ENCODE measurements at places on chromosomes 7 and 10.

GRCh38 chr7:135855846-135856245 lies 107.2 kb upstream of the FAM180A start:
- DNase-seq, result no peak

DNA sequence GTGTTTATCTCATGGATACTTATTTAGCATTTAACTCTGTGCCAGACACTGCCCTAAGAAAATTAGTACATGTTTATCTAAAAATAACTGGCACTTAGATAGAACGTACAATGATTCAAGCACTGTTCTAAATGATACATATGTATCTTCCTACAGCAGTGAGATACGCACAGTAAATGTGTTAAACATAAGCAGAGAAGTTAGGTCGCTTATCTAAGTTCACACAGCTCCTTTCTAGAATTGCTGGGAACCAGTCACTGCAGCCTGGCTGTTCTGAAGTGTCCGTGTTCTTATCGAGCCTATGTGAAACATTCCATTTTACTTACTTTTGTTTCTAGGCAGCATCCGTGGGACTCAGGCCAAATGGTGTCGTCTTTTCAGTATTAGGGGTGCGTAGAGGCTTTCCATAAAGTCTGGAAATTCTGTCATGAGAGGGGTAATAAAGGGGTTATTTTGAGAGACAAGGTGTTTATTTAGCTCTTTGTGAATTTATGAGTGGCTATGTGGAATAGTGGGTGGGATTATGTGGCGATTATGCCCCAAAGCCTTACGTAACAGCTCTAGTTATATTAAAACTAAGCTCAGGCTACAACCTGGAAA lies 186.9 kb downstream of the SND1 start:
- no peak for DNase-seq

- no peak for DNase-seq
These were observed 167.0 kb upstream of the CDK1 start for GRCh38 chr10:60611291-60611747.

- no peak for DNase-seq
These were observed 30.7 kb downstream of the ST8SIA6 start for GRCh38 chr10:17423632-17424186.

DNA sequence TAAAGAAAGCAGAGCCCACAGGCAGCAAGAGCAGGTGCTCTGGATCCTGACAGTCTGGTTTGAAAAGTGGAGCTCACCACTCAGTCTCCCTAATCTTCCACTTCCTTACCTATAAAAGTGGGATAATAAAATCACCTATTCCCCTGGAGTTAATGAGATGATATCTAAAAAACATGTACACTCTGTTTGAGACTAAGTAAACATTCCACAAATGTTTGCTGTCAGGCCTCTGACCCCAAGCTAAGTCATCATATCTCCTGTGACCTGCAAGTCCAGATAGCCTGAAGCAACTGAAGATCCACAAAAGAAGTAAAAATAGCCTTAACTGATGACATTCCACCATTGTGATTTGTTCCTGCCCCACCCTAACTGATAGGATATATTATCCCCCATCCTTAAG lies 1324.5 kb downstream of the XPNPEP1 start:
- DNase-seq, result no peak

GRCh38 chr7:115585015-115585718 lies 445.4 kb downstream of the TFEC start:
- no peak for DNase-seq

DNA sequence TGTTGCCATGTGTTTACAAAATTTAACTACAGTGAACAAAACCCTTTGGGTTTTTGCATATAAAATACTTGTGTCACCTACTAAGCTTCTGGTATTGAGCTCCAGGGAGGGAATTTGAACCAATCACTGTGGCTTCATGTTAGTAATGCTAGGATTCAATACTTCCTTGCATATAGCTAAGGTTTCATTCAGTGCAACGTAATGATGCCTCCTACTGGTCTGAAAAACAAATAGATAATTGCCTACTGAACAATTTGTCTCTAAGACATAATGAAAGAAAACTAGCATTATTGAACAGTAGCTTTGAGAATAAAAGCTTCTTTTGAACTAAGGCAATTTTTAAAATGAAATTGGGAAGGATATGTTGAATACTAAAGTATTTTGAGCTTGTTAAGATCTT lies 244.4 kb downstream of the ZWINT start:
- DNase-seq, result no peak

DNA sequence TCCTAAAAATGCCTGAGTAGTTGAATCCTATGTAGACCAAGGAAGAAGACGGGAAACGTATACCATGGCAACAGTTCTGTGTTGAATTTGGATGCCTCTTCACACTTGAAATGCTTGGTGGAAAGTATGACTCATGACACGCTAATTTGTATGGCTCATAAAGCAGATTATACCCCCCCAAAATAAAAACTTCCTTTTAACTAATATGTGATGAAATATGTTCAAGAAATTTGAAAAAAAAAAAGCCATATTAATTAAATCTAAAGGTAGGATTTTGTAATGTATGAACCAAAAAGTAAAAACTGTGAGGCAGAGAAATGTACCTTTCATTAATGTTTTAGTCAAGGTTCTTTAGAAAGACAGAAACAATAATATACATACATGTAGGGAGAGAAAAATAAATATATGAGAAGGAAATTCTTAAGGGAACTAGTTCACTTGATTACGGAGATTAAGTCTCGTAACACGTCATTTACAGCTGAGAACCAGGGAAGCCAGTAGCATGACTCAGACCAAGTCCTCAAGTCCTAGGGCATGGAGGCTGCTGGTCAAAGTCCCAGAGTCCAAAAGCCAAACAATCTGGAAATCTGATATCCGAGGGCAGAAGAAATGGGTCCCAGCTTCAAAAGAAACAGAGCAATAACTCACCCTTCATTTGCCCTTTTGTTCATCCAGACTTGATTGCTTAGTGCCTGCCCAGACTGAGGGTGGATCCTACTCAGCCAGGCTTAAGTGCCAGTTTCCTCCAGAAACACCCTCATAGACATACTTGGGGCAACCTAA lies 485.1 kb downstream of the SEMA3D start:
- DNase-seq, result no peak

GRCh38 chr7:135930565-135931461 lies 46.3 kb downstream of the MTPN start:
- no peak for DNase-seq

All from effector memory CD8-positive, alpha-beta T cell (primary cell).